ENCODE measurements at places on chromosomes 3 and 15.

DNA sequence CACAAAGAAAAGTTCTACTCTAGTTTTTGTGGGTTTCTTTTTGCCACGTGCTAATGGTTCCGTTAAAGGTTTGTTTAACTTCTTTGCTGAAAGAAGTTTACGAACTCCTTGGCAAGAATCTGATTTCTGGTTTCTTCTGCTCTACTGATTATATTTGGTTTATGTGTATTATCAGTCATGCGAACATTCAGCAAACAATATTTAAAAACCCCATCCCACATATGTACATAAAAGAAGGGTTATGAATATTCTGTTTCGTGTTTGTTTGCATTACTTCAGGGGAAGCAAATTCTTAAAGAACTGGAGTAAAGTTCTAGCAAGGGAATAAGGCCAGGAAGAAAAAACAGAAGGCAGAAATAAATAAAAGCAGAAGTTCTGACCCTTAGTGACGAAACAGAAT is 9.8 kb downstream of the LARS2 start:
- no peak for DNase-seq

GRCh38 chr15:90044916-90045371 is 43.8 kb downstream of the ZNF710 start:
- DNase-seq: no peak

DNA sequence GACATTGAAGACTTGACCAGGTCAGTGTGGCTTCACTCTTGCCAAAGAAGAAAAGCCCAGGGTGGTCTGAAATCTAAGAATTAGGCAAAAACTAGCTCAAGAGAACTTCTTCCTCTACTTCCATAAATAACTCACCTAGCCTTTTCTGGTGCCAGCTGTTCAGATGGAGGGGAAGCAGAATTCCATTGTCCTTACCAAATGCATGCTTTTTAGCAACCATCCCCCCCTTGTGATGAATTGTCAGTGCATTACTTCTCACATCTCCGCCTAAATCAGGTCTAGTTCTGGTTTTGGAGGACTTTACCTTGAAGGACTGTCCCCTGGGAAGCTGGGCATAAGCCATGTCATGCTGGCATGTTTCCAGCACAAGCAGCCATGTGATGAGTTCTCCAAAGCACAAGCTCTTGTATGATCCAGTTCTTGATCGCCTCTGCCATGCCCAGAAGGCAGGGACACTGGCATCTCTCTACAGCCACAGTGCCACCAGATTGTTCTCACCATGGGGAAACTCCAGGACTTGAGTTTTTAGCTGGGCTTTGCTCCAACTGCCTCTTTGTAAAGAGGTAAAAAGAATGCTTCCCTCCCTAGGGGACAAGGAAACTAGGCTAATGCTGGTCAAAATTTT is 96.4 kb upstream of the IL12A start:
- DNase-seq: no peak

DNA sequence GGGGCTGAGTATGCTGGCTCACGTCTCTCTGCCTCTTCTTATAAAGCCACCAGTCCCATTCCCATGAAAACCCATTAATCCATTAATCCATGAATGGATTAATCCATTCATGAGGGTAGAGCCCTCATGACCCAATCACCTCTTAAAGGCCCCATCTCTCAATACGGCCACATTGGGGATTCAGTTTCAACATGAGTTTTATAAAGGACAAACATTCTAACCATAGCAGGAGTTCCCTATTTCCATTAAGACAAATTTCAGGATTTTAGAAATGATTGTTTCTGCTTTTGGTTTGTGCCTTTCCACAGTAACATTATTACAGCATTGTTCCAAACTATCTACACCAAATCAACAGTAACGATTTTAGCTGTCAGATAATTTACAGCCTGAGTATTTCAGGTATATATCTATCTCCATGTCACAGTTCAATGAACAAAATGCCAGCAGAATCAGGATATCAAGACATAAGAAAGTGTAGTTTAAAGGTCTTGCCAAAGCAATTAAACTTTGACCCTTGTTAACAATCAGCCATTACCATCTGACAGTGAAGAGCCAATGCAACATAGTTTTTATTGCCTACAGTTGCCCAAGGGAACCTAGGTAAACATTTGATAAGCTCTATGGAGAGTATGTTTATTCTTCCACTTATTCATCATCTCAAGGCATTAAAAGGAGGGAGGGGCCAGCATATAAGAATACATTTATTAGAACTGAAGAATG is 3.8 kb downstream of the TSPAN3 start:
- DNase-seq: peak; percentile 61

GRCh38 chr15:83659417-83659812 is 5.5 kb downstream of the ADAMTSL3 start:
- DNase-seq: no peak

DNA sequence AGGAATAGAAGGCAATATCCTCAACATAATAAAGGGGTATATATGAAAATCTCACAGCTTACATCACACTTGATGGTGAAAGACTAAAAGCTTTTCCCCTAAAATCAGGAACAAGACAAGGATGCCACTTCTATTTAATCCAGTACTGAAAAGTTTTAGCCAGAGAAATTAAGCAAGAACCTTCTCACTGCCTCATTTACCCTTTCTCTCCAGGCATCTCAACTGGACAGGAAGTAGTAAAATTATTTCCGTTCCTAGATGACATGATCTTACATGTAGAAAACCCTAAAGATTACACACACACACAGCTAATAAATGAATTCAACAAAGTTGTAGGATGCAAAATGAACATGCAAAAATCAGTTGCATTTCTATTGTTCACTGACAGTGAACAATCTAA is 11.2 kb downstream of the SCAP start:
- DNase-seq: no peak

- no peak for DNase-seq
Measured at GRCh38 chr3:70947579-70947978, 635.1 kb upstream of the MDFIC2 start.

DNA sequence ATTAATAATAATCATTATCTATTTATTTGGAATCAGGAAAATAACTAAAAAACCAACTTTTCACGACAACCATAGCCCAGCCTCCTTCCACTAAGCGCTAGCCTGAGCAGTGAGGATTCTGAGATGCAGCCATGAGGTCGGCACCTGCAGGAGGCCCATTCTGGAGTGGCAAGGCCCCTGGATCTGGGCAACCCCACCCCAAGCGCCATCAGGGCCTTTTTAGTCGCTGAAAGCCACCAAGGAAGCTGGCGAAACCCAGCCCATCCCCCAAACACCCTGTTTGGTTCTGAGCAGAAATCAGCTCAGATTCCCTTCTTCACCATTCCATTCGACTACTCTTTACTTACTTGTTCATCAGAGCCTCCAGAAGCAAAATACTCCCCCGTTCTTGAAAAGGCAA is 29.5 kb downstream of the POC1A start:
- DNase-seq: no peak

- no peak for DNase-seq
Measured at GRCh38 chr15:44177139-44177538, 17.9 kb downstream of the FRMD5 start.

- no peak for DNase-seq
Measured at GRCh38 chr3:160012108-160012507, 23.5 kb downstream of the IL12A start.

DNA sequence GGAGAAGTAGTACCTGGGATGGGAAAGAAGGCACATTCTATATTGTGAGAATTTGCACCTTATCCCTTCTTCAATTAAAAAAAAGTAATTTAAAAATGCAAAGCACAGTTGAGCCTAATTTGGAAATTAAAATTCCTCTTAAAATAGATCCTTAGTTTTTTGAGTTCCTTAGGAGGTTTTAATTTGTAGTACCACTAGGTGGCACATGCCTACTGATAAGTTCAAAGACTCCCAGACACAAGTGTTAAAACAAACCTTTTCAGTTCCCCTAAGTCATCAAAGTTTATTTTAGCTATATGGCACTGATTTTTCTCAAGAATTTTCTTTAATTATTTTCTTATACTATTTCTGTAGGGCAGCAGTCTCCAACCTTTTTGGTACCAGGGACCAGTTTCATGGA is 127.6 kb upstream of the AZI2 start:
- peak; percentile 34 for DNase-seq

- DNase-seq: peak; percentile 26
Measured at GRCh38 chr3:40073310-40074007, 236.0 kb upstream of the EIF1B start.
